Thoracic aorta (tissue), 2 donors: ENCODE measurements at places on chromosomes 12 and 14. TPM values are rescaled to one million over a fixed set of nuclear protein-coding genes. Genes with fewer than 3 reads are reported as not detected.

DNA sequence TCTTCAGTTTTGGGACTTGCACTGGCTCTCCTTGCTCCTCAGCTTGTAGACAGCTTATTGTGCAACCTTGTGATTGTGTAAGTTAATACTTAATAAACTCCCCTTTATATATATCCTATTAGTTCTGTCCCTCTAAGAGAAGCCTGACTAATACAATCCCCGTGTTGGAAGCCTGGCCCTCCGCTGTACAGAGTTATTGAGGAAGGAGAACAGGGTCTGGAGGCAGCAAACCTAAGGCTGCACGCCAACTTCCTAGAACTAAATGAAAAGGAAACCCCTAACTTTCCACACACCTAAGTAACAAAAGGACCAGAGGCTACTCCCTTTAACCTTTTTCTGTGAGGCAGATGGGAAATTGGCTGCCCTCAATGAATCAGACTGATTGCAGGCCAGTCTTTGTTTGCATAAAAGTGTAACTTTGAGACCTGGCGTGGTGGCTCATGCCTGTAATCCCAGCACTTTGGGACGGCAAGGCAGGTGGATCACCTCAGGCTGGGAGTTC lies 42.6 kb upstream of the LIMA1 start:
- DNase-seq = no peak

MYH6 gene
- total RNA-seq = not detected

GRCh38 chr12:46677749-46678148 lies 148.0 kb downstream of the SLC38A4 start:
- no peak for DNase-seq

- no peak for DNase-seq
Observed at GRCh38 chr14:24692382-24693352, 58.7 kb upstream of the GZMB start.

GRCh38 chr12:23684121-23684520 lies 265.3 kb downstream of the SOX5 start:
- no peak for DNase-seq

DAO gene
- total RNA-seq = not detected

DNA sequence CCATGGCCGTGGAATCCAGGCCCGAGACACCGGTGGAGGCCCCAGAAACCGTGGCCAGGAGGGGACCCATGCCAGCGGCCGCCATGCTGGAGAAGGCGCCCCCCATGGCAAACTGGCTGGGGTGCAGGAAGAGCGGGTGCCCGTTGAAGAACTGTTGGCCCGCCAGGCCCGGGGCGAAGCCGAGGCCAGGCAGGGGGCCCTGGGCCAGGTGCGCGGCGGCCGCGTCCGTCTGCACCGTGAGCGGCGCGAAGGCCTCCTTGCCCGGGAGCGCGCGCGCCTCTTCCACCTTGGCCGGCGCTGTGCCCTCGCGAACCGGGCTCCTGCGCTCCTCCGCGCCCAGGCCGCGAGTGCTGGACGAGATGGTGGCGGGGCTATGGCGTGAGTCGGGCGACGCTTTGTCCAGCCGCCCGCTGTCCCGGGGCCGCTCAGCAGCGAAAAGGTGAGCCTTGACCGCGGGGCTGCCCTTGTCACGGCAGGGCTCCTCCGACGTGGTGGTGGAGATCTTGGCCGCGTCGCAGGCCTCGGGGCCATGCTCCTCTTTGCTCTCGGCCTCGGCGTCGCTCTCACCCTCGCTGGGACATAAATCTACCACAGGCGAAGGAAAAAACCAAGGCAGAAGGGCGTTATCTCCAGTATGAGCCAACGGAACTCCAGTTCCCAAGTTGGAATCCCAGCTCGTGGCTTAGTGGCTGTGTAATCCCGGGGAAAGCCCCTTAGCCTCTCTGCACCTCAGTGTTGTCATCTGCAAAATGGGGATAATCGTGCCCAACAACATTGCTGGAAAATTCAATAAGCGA lies 9.5 kb downstream of the TBX3 start:
- no peak for DNase-seq

TAC3 gene
- not detected for total RNA-seq

DNA sequence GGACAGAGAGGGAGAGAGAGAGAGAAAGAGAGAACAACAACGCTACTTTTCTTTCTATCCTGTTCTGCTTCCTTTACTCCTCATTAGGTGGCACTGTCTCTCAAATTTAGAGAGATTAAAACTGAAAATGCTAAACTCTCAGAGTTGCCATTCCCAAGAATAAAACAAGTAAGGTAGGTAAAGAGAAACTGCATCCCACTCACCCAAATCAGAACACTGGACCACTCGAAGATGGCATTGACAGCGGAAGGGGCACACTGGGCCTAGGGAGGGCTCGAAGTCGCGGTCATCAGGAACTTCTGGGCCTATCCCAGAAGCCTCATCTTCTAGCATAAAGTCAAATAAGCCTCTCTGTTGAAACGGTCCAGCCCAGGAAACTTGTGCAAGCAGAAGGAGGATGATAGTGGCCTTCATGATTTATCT lies 4.5 kb downstream of the DCN start:
- DNase-seq = no peak

GRCh38 chr14:91341751-91342154 lies 75.9 kb downstream of the CCDC88C start:
- no peak for DNase-seq

GRCh38 chr12:56657416-56658379 lies 11.9 kb upstream of the ATP5F1B start:
- no peak for DNase-seq

- no peak for DNase-seq
Observed at GRCh38 chr12:52813885-52814709, at the start of gene KRT4. KRT4 (minus strand) TSS chr12:52814116; CDS start chr12:52814058, 58 bp downstream.
